ENCODE measurements at places on chromosomes 7 and 10.

GRCh38 chr10:52032681-52033629 is 281.1 kb upstream of the DKK1 start:
- DNase-seq: no peak

- no peak for DNase-seq
Observed at GRCh38 chr10:107814865-107815487, 650.5 kb upstream of the SORCS1 start.

- DNase-seq: no peak
Observed at GRCh38 chr10:83724471-83725241, 414.7 kb upstream of the GHITM start.

GRCh38 chr10:100655326-100655759 is 90.0 kb upstream of the PAX2 start:
- DNase-seq: no peak

DNA sequence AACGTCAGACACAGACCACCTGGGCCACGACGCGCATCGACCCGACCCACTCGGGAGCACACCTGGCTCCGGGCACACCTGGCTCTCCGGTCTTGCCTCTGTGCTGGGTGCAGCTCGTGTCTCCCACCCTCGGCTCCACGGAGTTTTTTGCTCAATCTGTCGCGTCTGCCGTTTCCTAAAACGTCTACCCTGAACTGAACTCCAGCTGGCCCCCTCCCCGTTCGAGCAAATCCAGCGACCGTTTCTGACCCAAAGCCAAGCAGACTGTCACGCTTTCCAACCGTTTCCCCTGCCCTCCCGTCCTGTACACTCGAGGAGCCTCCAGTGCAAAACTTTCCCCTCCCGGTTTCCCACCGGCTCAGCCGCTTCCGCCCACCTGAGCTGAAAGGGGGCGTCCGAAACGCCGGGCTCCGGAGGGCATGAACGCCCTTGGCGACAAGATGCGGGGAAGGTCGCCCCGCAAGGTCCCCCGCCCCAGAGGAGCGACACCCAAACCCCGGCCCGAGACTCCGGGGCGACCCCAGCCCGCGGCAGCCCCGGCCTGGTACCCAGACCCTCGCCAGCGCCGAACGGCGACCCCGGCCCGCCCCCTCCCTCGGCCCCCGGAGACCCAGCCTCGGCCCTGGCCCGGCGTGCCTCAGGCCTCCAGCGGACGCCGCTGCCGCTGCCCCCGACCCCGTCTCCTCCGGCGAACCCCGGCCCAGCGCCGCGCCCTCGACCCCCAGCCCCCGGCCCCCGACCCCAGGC is 557 bp downstream of the CYTH3 start:
- DNase-seq: no peak

DNA sequence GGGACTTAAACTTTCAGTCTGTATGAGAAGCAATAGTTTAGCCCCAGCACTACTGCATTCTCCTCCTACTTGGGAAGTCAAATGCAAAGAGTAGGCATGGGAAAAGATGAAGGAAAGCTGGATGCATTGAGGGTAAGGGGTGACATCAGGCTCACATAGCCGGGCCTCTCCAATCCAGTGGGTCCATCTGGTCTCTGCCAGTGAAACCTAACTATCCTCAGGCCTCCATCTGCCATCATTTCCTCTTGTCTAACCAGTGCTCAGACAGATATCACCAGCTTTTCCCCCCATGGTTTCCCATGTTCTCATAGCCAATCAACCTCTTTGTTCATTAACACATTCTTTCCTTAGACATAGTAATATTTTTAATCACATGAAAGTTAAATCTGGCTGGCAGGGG is 118.3 kb downstream of the DGKI start:
- no peak for DNase-seq

DNA sequence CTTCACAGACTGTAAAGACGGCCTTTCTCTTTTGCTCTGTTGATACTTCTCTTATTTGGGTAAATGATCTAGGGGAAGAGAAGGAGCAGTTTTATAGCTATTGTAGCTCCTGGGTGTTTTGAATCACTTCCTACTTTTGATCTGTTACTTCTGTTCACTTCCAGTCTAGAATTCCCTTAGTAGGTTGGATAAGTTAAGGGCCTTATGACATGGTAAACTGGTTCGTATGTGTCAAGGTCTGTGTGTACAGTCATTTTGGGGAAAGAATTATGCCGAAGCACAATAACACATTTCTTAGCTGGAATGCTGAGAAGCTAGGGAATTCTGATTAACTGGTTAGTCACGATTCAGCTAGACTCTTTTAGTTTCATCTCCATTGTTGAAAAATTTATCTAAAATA is 8.1 kb downstream of the DENND10 start:
- no peak for DNase-seq

DNA sequence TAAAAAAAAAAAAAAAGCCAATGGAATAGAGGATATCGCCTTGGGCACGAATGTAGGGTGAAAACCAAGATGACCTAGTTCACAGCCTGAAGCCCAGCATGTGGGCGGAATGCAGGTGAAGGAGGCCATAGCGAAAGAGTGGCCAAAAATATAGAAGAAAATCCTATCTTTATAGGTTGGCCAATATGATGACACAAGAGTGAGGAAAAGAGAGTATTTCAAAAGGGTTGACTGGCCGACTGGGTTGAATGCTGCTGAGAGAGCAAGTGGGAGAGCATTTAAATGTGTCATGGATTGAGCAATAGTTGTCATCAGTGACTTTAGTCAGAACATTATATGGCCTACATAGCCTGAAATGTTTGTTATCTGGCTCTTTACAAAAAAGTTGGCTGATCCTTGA is 17.2 kb upstream of the GLI3 start:
- DNase-seq: no peak

GRCh38 chr10:117170244-117170643 is 27.0 kb upstream of the KCNK18 start:
- DNase-seq: no peak

DNA sequence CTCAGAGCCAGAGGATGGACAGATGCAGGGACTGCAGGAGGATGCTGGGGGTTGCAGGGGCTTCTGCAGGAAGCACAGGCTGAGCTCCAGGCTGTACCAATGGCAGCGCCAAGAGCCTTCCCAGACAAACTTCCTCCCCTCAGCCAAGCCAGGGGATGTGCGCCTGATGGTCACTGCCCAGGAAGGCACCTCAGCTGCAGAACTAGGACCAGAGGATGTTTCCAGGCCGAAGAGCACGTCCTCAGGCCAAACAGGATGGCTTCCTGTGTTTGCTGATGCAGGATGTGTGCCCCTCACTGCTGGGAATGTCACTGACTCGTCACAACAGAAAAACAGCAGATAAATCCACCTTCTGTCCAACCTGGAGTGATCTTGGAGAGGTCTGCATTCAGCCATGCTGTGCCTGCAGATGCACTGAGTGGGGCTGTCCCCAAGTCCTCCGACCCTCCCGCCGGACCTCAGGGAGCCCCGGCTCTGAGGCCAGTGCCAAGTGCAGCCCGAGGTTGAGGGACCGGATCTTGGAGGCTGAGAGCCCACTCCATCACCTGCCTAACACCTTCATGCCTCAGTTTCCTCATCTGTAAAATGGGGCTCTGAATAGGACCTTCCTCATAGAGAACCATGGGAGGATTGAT is 152.5 kb upstream of the CHST15 start:
- DNase-seq: no peak

DNA sequence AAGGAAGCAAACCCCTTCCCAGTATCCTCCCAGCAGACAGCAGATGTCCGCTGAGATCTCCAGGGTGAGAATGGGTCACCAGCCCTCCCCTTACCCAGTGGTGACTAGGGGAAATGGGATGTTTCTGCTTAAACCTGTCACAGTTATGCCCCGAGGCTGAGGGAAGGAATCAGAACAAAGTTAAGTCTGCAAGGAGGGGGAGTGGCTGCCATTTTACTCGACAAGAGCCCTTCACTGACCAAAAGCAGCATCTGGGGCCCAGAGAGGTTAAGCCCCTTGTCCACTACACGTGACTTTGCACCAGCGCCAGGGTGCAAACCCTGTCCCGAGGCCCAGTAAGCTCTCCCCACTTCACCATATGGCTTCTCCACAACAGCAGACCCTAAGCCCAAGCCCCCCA is 4.6 kb upstream of the NANOS1 start:
- DNase-seq: no peak

- no peak for DNase-seq
Observed at GRCh38 chr7:28112012-28112411, 68.6 kb downstream of the JAZF1 start.

DNA sequence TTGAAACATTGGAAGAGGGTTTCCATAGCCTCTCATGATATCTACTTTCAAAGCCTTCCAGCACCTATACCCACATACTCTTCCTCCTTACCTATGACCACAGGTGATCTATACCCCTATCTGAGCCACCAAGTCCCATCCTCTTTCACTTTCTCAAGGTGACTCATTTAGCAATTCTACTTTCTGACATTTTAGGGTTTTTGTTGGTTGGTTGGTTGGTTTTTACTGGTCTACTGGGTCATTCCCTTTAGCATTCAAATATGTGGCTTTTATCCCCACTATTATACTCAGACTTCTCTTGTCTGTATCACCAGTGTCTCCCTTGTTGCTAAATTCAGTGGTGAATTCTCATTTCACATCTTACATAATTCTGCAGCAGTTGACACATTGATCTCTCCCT is 130.4 kb upstream of the STEAP4 start:
- DNase-seq: no peak

DNA sequence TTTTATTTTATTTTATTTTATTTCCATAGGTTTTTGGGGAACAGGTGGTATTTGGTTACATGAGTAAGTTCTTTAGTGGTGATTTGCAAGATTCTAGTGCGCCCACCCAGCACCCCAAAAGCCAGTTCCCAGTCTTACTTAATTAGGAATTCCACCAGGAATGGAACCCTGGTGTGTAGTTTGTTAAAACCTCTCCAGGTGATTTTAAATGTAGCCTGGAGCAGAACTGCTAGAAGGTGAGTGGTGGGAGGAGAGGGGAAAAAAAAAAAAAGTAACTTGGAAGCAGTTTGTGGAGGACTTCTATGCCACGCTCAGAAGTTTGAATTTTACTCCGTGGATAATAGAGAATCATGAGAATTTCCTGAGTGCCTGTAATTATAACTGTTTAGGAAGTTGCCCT is 5.5 kb upstream of the TEX47 start:
- DNase-seq: no peak

- no peak for DNase-seq
Observed at GRCh38 chr7:107312418-107312817, 143.6 kb downstream of the HBP1 start.

- peak; percentile 84 for DNase-seq
Observed at GRCh38 chr10:33134011-33134751, 176.2 kb upstream of the ITGB1 start.

GRCh38 chr7:86600506-86601290 is 43.0 kb upstream of the GRM3 start:
- no peak for DNase-seq

GRCh38 chr10:89275383-89275782 is 23.8 kb upstream of the LIPA start:
- no peak for DNase-seq

- DNase-seq: no peak
Observed at GRCh38 chr10:75677541-75677940, 246.1 kb downstream of the LRMDA start.

GRCh38 chr7:18916826-18917225 is 200.6 kb downstream of the TWIST1 start:
- DNase-seq: no peak

- no peak for DNase-seq
Observed at GRCh38 chr7:15720849-15721471, 34.5 kb upstream of the MEOX2 start.

DNA sequence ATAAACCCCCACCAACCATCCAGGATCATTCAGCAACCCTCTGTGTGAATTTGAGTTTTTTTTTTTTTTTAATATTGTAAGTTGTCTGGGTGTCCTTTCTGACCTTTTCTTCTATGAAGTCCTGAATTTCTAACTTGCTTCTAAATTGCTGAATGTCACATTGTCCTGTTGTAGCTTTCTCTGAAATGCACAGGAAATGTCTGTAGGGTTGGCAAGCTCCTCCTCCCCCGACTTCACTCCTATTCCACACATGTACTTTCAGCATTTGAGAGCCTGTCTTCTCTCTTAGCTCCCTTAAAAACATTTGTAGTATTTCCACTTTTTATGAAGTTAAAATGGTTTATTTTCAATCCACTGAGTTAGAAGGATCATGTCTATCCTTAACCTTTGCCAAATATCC is 3.3 kb upstream of the CNNM2 start:
- DNase-seq: no peak

- no peak for DNase-seq
Observed at GRCh38 chr10:90960355-90960814, 39.5 kb upstream of the ANKRD1 start.

DNA sequence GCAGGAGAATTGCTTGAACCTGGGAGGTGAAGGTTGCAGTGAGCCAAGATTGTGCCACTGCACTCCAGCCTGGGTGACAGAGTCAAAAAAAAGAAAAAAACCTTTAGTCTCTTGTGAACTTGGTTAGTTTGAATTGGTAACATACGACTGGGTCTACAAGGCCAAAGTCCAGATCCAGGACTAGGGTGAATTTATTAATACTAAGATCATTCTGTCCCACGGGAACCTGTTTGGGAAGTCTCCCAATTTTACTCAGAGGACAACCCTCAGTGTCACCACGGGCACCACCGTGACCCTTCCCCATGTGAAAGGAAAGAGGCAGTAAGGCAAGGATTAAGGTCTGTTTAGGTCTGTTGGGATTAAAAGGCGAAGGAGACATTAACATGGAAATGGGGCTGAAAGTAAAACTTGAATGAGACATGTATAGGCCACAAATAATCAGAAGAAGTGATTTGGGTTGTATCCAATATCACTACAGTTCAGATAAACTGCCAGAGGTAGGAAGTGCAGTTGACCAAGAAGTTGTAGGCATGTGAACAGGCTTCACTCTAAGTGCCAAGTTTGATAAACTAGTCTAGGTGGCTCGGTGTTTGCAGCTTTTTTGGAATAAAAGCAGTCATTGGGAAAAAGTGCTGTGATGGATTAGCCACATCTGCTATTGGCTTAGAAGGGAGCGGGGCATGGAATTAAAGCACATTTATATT is 30.7 kb downstream of the MYOF start:
- no peak for DNase-seq

DNA sequence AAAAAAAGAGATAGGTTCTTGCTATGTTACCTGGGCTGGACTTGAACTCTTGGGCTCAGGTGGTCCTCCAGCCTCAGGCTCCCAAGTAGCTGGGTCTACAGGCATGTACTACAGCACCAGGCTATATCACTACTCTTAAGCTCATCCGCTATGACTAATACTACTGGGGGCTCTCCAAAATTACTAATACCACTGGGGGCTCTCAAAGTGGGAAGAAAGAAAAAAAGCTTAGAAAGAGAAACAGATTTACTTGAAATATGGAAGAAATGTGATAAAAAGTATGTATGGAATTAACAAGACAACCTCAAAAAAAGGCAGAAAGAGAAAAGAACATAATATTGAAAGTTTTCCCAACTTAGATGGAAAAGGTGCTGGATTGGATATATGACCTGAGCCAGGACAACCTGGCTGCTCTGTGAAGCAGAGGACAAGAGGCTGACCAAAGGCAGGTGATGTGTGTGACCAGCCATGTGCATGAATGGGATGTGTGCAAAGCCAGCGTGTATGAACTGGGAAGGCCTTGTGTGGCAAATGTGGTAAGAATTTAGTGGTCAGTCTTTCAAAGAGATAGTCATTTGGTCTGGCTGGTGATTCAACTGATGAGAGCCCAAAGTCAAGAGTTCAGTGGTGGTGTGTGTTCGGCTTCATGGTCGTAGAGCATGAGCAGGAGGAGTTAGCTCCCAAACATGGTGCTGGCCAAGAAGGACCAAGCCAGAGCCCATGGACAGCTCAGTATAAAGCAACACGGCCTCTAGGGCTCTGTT is 232.4 kb upstream of the KLF14 start:
- no peak for DNase-seq

- no peak for DNase-seq
Observed at GRCh38 chr7:136294977-136295376, 317.8 kb upstream of the MTPN start.

All from CD4-positive, alpha-beta T cell treated with Interleukin-6 at 100 ng/mL for 8 hours (primary cell).